ENCODE measurements at places on chromosomes 2 and 18.
A peak's percentile ranks its signal among the peaks of the same experiment; 100 is the strongest.

DNA sequence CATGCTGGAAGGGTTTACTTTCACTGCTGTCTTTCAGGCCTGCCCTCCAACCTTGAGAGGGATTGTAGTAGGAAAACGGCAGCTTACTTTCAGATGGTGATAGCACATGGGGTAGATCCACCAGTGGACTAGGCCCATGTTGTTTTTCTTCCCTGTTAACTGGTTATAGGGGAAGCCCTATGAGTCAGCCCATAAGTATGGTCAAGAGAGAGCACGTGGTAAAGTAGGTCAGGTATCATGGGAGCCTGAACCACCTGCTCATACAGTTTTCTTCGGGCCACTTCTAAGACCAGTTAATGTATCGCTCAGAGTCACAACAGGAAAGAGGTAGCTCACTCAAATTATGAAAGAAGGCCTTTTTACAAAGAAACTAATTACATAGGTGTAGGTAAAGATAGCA lies 33.0 kb downstream of the PDK1 start:
- no peak for DNase-seq

GRCh38 chr2:172098287-172098649 lies 4.4 kb downstream of the DLX2 start:
- peak; percentile 19 for DNase-seq

- DNase-seq = no peak
These were observed 21.5 kb upstream of the FSHR start for GRCh38 chr2:49175831-49176230.

- no peak for DNase-seq
These were observed 136.5 kb downstream of the RNF144A start for GRCh38 chr2:7053650-7054265.

- no peak for DNase-seq
These were observed 111.6 kb upstream of the LTBP1 start for GRCh38 chr2:32835148-32835547.

- DNase-seq = no peak
These were observed 291.9 kb downstream of the PHLPP1 start for GRCh38 chr18:63007231-63007630.

DNA sequence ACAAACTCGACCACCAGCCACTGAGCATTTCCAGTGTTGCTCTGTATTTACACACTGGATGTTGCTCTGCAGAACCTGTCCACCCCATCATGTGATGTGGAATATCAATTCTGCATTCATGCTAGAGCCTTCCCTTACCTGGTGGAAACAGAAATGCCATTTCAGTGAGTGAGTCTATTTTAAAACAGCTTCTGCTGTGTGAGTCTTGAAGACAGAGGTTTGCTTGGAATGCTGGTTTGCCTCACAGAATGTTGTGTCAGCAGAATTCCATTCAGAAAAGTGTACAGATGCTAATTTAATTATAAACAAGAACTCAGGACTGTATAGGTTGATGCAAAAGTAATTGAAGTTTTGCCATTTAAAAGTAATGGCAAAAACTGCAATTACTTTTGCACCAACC lies 118.3 kb downstream of the MAP3K20 start:
- DNase-seq = no peak

GRCh38 chr2:157508676-157509075 lies 64.8 kb upstream of the CYTIP start:
- no peak for DNase-seq

- no peak for DNase-seq
These were observed 203.5 kb downstream of the UXS1 start for GRCh38 chr2:105990624-105991023.
